ENCODE measurements at places on chromosomes 16 and 17.

- peak; percentile 41 for ATAC-seq
Observed at GRCh38 chr16:351804-352520, 561 bp downstream of the AXIN1 start.

DNA sequence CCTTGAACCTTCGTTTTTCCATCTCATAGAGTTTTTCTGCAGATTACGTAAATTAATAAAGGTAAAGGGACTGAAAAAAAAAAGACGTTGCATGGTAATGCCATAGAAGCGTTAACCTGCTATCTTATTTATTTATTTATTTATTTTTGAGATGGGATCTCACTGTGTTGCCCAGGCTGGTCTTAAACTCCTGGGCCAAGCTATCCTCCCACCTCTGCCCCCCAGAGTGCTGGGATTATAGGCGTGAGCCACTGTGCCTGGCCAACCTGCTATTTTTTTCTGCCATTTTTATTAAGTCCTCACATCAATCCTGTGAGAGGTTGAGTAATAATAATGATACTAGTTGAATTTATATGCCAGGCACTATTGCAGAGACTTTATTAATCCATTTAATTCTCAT lies 7.9 kb downstream of the MSI2 start:
- no peak for ATAC-seq

- no peak for ATAC-seq
Observed at GRCh38 chr17:54980375-54980774, 11.8 kb downstream of the STXBP4 start.

- peak; percentile 34 for ATAC-seq
Observed at GRCh38 chr16:12228602-12229499, 252.3 kb downstream of the SNX29 start.

- peak; percentile 86 for ATAC-seq
Observed at GRCh38 chr16:84303023-84303422, 8.3 kb downstream of the WFDC1 start.

DNA sequence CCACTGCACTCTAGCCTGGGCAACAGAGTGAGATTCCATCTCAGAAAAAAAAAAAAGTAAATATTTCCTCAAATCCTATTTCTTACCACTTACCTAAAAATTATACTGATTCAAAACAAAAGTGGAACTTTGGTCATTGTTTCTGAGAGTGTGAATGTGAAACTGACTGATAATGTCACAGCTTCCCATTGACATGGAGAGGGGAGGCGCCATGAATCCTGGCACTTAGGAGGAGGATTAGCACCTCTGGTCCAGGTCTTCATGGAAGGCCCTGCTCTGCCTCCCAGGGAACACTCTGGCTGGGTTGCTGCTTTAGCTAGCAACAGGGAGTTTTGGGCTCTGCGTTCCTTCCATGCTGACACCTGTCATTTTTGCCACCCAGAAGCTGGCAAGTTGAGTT lies 154.3 kb upstream of the SALL1 start:
- ATAC-seq, result no peak

DNA sequence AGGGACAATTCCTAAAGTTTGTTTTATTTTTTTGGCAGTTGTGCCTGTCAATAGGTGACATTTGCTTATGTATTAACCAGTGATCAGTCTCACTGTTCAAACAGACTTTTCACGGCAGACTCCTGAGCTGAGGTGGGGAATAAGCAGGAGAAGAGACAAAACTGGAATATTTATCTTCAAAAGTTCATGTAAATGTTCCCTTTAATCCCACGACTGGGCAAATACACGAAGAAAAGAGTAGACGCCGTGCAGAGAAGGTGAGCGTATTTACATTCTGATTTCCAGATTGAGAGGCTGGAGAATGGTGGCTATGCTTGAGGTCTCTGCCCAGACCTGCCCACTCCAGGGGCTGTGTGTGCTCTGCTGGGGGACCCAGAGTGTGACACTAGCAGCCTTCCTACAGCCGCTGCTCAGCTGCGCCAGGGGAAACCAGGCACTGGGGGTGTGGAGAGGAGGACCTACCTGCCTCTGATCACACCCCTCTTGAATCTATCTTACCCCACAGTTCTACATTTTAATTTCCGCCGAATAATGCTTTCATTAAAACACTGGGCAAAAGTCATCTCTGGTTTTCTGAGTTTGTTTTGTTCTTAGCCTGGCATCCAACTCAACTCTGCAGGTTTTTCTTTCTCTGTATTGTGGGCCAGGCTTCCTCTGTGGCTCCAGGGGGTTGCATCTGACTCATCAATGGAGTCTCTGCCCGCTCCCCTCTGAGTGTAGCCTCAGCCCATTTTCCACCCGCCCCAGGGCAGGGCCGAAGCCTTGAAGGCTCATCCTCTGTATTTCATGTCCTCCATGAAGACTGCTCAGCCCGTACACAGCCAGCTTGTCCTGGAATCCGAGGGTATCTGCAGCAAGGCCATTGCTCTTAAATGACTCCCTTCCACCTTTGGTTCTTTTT lies 237.1 kb downstream of the NTN1 start:
- no peak for ATAC-seq
